Osteoblast (primary cell): ENCODE measurements at places on chromosomes 12 and 14.

DNA sequence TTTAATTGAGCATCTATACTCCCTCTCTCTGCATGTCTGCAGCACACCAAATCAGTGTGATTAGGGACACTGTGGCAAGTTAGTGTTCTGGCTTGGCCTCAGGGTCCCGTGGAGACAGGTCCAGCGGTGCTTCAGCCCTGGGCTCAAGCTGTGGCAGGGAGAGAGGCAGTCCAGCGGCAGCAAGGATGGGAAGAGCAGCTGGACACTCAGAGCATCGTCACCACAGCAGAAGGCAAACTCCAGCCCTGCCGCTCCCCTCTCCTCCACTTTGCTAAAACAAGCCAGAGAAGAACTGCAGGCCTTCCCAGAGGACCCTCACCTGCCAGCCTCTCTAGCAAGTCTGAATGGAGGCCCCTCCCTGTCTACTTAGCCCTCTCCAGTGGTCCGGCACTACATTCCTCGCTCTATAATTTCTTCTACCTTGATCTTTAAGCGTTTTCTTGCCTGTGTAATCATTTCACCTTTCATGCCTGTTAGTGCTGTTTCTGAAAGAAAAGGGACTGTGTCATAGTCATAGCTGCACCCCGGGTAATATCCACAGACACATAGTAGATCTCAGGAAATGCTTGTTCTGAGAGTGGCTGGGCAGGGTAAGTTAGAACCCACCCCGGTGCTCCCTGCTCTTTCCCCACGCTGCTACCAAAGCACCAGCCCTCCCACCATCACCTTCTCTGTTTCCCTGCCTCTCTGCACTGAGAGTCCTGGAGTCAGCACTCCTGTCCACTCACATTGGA is 22.1 kb downstream of the ZFP36L1 start:
- no peak for DNase-seq

GRCh38 chr12:90233168-90234100 is 524.8 kb upstream of the ATP2B1 start:
- peak; percentile 8 for DNase-seq

- DNase-seq = no peak
These were observed 105.3 kb upstream of the BCAT1 start for GRCh38 chr12:25054076-25054782.

- DNase-seq = no peak
These were observed 7.0 kb downstream of the CCND2 start for GRCh38 chr12:4280351-4281163.

DNA sequence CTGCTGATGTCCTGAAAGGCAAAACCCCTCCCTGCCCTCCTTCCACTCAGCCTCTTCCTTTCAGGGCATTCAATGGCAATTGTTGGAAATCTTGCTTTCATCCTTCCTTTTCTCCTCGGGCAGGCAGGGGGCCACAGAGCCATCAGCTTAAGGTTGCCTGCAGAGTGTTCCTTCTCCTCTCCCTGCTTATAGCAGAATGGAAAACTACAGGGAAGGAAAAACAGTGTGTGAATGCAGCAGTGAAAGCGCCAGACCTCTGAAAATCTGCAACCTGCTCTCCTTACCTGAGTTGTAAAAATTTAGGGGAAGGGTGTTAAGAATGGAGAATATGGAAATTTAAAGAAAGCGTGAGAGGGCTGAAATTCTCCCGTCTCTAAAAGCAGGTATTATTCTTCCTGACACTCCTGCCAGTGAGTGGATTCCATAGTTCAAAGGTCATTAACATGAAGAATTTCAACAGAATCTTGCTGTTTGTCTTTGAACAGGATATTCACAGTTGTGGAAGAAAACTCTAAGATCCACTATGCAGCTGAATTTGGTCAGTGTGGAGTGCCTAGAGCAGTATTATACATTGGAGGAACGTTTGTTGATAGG is 348.8 kb downstream of the KCNH5 start:
- DNase-seq = no peak

- no peak for DNase-seq
These were observed 211.0 kb upstream of the FAR2 start for GRCh38 chr12:28938056-28938455.

- DNase-seq = no peak
These were observed 30.3 kb upstream of the WDR89 start for GRCh38 chr14:63671987-63672386.
